ENCODE measurements at places on chromosomes 2 and 18.

DNA sequence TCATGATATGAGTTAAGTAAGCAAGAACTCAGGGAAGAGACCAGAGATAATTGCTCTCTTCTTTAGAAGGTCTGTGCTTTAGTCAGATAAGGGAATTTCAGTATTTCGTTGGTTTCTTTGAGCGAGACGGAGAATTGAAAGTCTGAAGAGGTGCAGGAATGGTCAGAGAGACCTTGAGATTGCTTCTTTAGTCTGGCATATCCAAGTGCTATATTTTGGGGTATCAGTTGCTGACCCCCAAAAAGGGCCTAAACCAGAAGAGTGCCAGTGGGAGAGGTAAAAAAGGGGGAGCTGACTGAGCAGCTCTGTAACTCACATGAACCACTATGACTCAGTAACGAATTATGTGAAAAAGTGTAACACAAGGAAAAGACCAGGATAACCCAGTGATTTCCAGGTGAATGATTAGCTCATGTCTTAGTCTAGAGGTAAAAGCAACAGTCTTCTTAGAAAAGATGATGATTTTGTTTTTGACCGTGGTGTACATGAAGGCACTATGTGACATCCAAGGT, 932.9 kb downstream of the TDRD15 start:
- no peak for DNase-seq

DNA sequence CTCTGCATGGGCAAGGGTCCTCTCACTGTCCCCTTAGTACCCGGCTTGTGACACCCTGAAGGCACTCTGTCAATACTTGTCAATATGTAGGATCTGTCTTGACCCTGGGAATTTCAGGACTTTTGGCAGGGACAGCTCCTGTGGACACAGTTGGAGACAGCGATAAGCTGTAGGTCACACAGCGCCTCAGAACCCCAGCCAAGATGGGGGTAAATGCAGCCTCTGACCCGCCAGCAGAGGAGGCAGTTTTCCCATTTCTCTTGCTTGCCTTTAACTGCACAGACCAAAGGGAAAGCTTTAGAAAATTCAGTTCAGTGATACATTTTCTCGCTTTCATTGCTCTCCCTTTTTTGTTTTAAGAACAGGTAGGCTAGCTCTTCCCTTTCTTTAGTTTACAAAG, 54.8 kb upstream of the KLHL29 start:
- no peak for DNase-seq

DNA sequence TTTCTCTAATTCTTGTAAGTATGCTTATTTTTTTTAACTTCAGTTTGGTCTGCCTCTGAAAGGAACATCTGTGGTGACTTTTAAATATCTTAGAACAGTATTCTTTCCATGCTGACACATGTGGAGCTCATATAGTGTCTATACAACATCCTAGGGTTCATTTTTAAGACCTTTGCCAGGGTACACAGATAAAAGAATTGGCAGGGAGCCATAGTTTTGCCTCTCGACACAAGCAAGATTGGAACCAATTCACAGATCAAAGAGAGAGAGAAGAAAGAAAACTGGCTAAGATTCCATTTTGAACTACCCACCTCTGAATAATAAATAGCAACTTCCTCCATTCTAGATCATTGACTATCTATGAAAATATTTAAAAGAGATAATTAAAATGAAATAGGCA, 142.7 kb upstream of the ST6GAL2 start:
- DNase-seq, result no peak

GRCh38 chr18:35661483-35662146, 80.1 kb downstream of the GALNT1 start:
- no peak for DNase-seq

GRCh38 chr2:44940732-44941464, 604 bp upstream of the SIX3 start:
- no peak for DNase-seq

- DNase-seq, result no peak
Measured at GRCh38 chr18:46831434-46831833, 74.6 kb upstream of the ST8SIA5 start.

Data from CD8-positive, alpha-beta memory T cell (primary cell).